Type B pancreatic cell (in vitro differentiated cells): ENCODE measurements at places on chromosomes 7 and 10. TPM values are rescaled to one million over a fixed set of nuclear protein-coding genes. Genes with fewer than 3 reads are reported as not detected.
A peak's percentile ranks its signal among the peaks of the same experiment; 100 is the strongest.

DNA sequence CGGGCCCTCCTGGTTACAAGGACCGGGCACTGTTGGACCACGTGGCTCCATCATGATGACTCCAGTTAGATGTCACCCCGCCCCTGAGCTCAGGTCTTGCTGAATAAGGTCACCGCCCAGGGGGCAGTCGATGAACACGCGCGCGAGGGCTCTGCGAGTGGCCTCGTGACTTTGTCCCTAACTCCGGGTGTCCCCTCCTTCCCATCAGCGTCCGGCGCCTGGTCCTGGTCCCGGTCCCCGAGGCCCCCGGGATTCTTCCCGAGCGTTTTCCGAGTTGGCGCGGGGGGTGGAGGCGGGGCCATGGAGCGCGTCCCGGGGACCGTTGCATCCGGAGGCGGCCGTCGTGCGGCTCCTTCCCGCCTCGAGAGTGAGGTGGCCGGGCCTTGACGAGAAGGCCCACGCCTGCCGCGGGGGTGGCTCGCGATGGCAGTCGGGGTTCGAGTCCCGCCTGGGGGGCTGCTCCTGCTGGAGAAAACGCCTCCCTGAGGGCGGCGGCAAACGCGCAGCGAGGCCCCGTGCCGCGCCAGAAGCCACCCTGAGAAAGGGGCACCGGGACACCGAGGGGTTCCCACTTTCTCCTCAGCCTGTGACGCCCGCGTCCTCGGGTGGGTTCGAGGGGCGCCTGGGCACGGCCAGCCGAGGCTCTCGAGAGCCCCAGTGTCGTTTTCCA lies 569 bp upstream of the NPTX2 start:
- H3K27me3 ChIP-seq: peaks cover 78% of the 10 kb centered on the region
- DNase-seq: no peak
- H3K27ac ChIP-seq: no peak overlapping the region
- H3K36me3 ChIP-seq: no peaks in the 10 kb centered on the region
- peak overlapping the region; percentile 28 for H3K4me3 ChIP-seq

- no peak for DNase-seq
- no peaks in the 10 kb centered on the region for H3K4me1 ChIP-seq
- H3K27me3 ChIP-seq: no peaks in the 10 kb centered on the region
- no peak overlapping the region for H3K4me3 ChIP-seq
- no peaks in the 10 kb centered on the region for H3K36me3 ChIP-seq
Observed at GRCh38 chr7:99594948-99595745, 2.9 kb upstream of the TMEM225B start.

GRCh38 chr10:78028438-78029268 lies 662 bp downstream of the POLR3A start:
- DNase-seq: no peak
- peaks cover 22% of the 10 kb centered on the region for H3K4me1 ChIP-seq
- no peaks in the 10 kb centered on the region for H3K27me3 ChIP-seq
- H3K4me3 ChIP-seq: peak overlapping the region; percentile 99
- H3K27ac ChIP-seq: peak overlapping the region; percentile 92
- peaks cover 30% of the 10 kb centered on the region for H3K36me3 ChIP-seq

DNA sequence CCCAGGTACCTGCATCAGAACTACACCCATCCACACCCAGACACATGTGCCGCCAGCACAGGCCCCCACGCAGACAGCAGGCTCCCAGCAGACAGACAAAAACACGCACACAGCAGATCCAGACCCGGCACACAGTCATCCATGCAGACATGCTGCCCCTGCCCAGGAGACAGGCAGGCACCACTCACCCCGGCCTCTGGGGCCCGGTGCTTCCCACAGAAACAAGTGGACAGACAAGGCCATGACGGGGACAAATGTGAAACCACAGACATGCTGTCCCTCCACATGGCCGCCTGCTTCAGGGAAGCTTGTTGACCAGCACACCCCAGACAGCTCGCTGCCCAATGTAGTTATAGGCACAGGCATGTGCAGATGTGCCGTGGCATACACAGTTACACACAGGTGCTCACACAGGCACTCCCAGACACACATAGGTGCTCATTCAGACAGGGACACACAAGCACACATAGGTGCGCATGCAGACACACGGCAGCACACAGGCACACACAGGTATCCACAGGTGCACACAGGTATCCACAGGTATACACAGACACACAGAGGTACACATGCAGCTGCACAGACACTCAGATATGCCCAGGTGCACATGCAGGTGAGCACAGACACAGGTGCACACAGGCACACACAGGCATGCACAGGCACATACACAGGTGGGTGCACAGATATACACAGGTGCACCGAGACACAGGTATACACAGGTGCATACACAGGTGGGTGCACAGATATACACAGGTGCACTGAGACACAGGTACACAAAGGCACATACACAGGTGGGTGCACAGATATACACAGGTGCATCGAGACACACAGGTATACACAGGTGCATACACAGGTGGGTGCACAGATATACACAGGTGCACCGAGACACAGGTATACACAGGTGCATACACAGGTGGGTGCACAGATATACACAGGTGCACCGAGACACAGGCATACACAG lies 10.5 kb upstream of the SCART1 start:
- H3K27me3 ChIP-seq: no peaks in the 10 kb centered on the region
- no peak overlapping the region for H3K4me3 ChIP-seq
- DNase-seq: peak; percentile 55
- H3K36me3 ChIP-seq: peaks cover 4% of the 10 kb centered on the region

DNA sequence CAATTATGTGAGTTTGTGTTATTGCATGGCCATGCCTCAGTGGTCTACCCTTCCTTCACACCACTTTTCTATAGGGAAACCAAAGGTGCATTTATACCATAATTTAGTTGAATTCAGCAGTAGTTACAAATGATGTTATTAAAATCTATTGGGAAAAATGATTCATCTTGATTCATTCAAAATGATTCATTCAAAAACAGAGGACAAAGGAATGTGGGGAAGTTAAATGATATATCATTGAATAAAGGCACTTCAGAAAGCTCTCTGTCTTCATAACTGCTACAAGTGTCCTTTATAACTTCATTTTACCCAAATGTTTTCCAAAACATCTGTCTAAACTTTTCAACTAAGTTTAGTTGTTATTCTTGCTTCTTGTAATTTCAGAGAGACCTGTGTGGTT lies 722.9 kb downstream of the GRM8 start:
- H3K36me3 ChIP-seq: no peaks in the 10 kb centered on the region
- peaks cover 10% of the 10 kb centered on the region for H3K4me1 ChIP-seq
- no peak overlapping the region for H3K4me3 ChIP-seq
- DNase-seq: no peak

CELF2 gene
- 11.6 and 14.4 TPM in 2 replicates for total RNA-seq

PANK1 gene
- total RNA-seq: 32.5 and 33.5 TPM in 2 replicates
